IMR-90 (cell line): ENCODE measurements at places on chromosomes 16 and 17. TPM values are rescaled to one million over a fixed set of nuclear protein-coding genes. Genes with fewer than 3 reads are reported as not detected.

DNA sequence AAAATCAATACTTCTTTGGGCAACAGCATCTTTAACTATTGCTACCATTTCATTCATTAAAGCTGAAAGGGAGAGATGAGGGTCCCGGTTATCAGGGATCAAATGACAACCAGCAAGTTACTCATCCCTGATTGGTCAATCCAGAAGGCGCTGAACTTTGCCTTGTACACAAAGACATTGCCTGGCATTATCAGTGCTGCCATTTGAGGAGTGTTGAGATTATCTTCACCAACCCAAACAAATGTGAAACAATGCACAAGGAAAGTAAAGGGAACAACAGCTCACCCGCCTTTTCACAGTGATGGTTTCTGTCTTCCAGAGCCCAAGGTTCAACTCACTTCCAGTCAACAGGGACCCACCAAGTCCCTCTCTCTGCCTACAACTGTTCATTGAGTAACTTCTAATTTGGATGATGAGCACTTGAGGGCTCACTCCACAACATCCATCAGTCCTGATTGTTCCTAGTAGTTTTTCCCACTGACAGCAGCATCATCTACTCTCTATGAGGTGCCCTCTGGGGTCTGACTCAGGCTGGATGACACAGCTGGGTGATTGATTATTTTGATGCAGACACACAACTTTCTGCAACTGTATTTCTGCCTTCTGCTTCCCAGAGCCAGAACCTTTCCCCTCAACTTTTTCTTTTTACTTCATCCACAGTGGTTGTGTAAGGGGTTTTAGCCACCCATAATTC lies 32.0 kb downstream of the LYRM9 start:
- no peak for DNase-seq

GRCh38 chr16:2511128-2511800 lies 2.5 kb upstream of the ATP6V0C start:
- DNase-seq = peak; percentile 71

DNA sequence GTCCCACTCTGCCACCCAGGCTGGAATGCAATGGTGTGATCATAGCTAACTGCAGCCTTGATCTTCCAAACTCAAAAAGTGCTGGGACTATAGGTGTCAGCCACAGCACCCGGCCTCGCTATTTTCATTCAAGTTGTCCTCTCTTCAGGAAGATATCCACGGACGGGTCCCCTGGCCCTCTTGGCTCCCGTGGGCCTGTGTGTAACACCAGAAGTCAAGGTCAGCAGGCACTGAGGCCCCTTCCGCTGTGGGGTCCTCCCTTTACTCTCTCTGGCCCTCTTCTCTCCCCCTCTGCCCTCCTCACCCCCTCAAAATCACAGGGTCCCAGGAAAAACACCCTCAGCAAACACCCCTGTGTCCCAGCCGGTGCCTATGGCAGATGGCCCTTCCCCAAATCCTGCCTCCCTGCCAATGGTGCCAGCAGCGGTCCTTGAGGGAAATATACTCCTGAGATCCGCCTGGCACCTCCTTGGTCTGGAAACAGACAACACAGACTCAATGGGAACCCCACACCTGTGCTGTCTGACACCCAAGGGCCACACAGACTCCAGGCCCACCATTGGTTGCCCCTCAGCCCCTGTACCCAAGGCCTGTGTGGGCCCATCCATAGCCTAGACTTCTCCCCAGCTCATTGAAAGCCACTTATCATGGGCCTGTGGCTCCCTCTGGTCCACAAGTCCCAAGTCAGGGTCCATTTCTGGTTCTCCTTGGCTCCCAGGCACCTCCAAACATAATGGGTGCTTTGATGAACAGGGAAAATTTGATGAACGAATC lies 221.5 kb downstream of the ZNF423 start:
- no peak for DNase-seq

- no peak for DNase-seq
Observed at GRCh38 chr17:55116440-55116914, 147.9 kb downstream of the STXBP4 start.

GRCh38 chr17:56497132-56497531 lies 96.4 kb upstream of the NOG start:
- no peak for DNase-seq

GRCh38 chr17:1413281-1413791 lies 13.3 kb upstream of the YWHAE start:
- peak; percentile 86 for DNase-seq

DNA sequence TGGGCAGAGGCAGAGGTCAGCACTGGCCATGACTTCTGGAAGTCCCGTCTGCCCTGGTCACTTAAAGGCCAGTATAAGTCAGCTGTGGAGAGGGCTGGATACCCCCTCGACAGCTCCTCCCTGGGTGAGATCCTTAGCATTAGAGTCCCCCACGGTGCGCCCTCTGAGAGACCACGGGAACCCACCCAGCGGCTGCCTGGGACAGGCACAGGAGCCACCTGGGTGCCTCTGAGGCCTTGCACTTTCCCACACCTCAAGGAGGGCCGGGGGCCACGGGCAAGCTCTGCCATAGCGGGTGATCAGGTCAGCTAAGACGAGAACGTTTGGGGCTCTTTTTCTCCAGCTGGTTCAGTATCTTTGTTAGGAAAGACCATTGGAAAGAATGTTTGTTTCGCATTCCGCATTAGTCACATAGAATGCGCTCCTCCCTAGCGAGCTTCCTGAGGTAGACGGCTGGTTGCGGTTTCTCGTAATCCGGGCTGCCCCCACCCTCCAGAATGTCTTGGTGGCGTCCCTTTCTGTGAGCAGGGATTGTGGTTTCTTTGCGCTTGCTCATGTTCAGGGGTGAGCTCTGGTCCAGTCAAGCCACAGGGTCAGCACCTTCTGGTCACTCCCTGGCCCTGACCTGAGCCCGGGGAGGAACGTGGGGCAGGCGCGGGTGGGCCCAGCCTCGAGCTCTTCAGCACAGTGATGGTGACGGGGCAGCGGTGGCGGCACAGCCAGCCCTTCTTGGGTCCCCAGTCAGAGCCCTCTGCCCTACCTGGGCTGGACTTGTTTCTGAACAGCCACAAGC lies 25.2 kb downstream of the NME3 start:
- DNase-seq = peak; percentile 53

- no peak for DNase-seq
Observed at GRCh38 chr16:9042533-9042932, 48.9 kb upstream of the HAPSTR1 start.

- DNase-seq = no peak
Observed at GRCh38 chr16:30027588-30028437, 3.3 kb downstream of the TLCD3B start.

DNA sequence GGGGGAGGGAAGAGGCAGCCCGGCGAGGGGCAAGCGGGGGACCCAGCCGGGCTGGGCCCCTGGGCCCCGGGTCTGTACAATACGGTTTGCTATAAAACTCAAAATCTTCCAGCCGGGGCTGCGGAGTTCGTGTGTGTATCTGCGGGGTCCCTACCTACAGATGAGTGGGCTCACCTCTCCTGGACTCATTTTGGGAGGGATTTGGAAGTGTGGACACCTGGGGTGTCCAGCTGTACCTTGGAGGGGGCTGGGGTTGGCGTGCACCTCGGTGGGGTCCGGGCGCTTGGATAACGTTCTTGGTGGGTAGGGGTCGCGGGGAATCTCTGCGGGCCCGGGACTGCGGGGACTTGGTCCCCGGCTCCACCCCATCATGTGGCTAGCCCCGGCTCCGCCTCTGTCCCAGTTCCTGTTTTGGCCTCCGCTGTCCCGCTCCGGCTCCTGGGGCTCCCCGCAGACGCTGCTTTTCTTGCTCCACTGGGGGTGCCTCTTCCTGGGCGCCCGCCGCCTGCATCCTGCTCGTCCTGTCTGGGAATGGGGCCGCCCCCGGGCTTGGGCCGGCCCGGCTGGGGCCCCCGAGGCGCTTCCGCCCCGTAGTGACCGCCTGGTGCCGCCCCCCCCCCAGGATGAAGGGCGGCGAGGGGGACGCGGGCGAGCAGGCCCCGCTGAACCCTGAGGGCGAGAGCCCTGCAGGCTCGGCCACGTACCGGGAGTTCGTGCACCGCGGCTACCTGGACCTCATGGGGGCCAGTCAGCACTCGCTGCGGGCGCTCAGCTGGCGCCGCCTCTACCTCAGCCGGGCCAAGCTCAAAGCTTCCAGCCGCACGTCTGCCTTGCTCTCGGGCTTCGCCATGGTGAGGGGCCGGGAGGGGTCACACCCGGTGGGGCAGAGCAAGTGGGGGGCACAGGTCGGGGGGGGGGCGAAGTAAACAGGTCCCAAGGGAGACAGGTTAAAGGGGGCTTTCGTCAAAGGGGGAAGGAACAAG lies at the start of gene ORAI3:
Gene ORAI3, plus strand, starts transcription at position 402 of the 983 bp plus-strand sequence. Its CDS starts 222 bp downstream, at position 624.
- DNase-seq = peak; percentile 44

GRCh38 chr16:75647112-75647491 lies 363 bp downstream of the KARS1 start:
- DNase-seq = no peak

GRCh38 chr17:81794509-81794908 lies 9.4 kb upstream of the GCGR start:
- no peak for DNase-seq

- DNase-seq = no peak
Observed at GRCh38 chr17:45824901-45825492, 19.7 kb upstream of the SPPL2C start.

GRCh38 chr16:65728167-65728566 lies 606.3 kb upstream of the CDH11 start:
- no peak for DNase-seq

- DNase-seq = no peak
Observed at GRCh38 chr16:57540906-57541753, 1.3 kb upstream of the ADGRG5 start.

DNA sequence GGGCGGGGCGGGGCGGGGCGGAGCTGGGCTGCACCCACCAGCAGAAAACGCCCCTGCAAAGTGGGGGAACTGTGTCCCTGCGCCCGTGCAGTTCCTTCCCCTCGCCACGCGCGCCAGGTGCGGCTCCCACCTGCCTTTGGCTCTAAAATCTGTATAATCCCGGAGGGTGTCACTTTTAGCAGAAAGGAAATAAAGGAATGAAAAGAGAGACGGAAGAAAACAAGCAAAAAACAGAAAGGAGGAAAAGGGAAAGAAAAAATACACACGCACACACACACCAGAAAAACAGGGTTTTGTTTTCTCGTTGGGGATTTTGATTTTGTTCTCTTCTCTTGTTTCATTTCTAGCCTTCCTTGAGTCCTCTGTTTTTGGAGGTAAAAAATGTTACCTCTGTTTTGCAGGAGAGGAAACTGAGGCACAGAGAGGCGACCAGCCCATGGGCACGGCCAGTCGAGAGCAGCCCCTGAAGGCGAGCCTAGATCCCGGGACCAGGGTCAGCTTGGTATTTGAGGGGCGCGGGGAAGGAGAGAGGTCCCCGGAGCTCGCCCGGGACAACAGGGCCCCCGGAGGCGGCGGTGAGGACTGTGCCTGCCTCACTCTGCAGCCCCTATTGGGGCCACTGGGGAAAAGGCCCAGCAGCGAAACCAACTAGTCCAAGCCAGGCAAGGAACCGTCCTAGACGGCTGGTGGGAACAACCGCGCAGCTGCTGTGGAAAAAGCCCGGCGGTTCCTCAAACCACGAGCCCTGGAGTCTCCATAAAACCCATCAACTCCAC lies 594 bp upstream of the CARHSP1 start:
- DNase-seq = no peak

GRCh38 chr16:47392081-47392480 lies 68.8 kb downstream of the ITFG1 start:
- DNase-seq = no peak

GRCh38 chr16:67544329-67544841 lies 15.8 kb downstream of the RIPOR1 start:
- DNase-seq = no peak

GRCh38 chr16:87724490-87725291 lies 41.1 kb downstream of the KLHDC4 start:
- DNase-seq = no peak

GRCh38 chr17:6070913-6071511 lies 833 bp downstream of the WSCD1 start:
- no peak for DNase-seq

DNA sequence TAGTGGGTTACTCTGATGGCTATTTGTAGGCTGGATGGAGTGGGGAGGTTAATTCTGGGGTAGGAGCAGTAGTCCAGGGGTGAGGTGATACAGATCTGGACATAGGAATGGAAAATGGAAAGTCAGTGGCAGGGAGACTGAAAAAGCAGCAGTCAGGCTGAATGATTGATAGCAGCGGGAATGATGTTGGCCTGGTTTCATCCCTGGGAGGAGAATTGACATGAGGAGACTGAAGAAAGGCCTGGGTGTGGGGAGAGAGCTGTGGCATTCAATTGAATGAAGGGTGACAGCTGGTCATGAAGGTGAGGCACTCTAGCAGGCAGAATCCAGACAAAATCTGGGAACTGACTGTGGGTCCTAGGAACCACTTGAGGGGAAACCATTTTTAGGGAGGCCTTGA lies 34.7 kb upstream of the CLEC18A start:
- DNase-seq = no peak

DNA sequence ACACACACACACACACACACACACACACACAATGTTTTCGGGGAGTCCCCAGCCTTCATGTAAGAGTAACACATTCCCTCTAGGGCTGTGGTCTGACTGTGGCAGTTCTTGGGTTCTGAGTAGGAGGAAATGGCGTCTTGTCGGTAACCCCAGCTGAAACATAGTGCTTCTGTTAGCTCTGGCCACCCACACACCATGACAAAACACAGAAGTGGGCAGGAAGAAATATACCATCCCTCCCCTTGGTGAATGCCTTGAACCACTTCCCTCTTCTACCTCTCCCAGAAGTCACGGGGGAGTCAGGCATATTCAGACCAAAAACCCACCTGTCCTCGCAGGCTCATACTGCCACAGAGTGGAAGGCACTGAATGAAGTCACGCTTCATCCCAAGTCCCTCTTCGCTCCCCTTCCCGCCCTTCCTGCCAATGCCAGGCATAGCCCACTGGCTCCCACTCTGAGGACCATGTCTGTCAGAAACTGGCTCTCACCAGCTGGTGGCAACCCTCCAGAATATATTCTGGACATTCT lies 11.5 kb downstream of the SLC35B1 start:
- peak; percentile 17 for DNase-seq

GRCh38 chr17:82418001-82418986 lies at the start of the genes HEXD and OGFOD3:
TSS of gene HEXD (plus strand) at chr17:82418347. CDS start at chr17:82419800, 1,453 bp downstream.
TSS of gene OGFOD3 (minus strand) at chr17:82418586. CDS start at chr17:82418485, 101 bp downstream.
- DNase-seq = peak; percentile 69

- DNase-seq = no peak
Observed at GRCh38 chr16:89765292-89765830, 44.0 kb downstream of the ZNF276 start.

- no peak for DNase-seq
Observed at GRCh38 chr16:77683397-77684180, 38.7 kb upstream of the NUDT7 start.

The CCL16 gene
- not detected in 2 replicates for total RNA-seq

The WDR90 gene
- 1.4 and 1.7 TPM in 2 replicates for total RNA-seq

The NPIPB9 gene
- total RNA-seq = 0.56 TPM in 1 of 2 replicates, not detected in the other

The PAQR4 gene
- 2.2 TPM in 2 replicates for total RNA-seq

The MCRIP2 gene
- total RNA-seq = 6.3 and 8.6 TPM in 2 replicates

The KRTAP9-8 gene
- not detected in 2 replicates for total RNA-seq

The CHMP1A gene
- total RNA-seq = 99.8 and 113 TPM in 2 replicates

The CCL1 gene
- total RNA-seq = not detected in 2 replicates

The CTRB1 gene
- total RNA-seq = not detected in 2 replicates

The CLEC10A gene
- not detected in 2 replicates for total RNA-seq

The OR1F1 gene
- total RNA-seq = not detected in 2 replicates

The APOH gene
- total RNA-seq = not detected in 2 replicates

The MYH3 gene
- total RNA-seq = 0.28 and 0.54 TPM in 2 replicates

The PLEKHH3 gene
- 2.5 and 2.9 TPM in 2 replicates for total RNA-seq

The CTRL gene
- total RNA-seq = 0.18 and 0.28 TPM in 2 replicates
